Foreskin melanocyte (primary cell): ENCODE measurements at places on chromosomes 3 and 15.

GRCh38 chr3:43378066-43378935 is 92.0 kb downstream of the SNRK start:
- DNase-seq, result no peak

DNA sequence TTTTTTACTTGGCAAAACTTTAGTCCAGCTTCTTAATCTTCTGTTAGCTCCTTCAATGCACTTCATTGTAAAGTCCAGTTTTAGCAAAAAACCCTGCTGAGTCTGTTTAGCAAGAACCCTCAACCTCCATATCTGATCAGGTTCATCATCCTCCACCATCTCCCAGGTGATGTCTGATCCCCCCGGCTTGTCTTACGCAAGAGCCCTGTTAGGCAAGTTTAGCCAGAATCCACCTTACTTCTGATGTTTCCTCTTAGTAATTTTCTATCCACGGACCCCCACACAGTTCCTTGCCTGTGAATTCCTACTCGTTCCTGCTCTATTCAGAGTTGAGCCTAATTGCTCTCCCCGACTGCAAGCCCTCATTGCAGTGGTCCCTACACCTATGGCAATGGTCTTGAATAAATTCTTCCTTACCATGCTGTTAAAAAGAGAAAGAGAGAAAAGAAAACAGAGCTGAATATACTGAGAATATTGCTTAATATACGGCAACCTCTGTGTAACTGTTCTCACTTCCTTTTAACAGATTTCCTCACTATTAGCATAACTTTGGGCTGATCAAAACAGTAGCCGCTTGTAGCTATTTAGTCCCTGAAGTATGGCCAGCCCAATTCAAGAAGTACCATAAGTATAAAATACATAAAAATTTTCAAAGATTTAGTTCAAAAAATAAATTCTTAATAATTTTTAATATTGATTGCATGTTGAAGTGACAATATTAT is 78.7 kb upstream of the MME start:
- no peak for DNase-seq

- no peak for DNase-seq
These were observed 7.5 kb downstream of the CSTA start for GRCh38 chr3:122332551-122332950.

DNA sequence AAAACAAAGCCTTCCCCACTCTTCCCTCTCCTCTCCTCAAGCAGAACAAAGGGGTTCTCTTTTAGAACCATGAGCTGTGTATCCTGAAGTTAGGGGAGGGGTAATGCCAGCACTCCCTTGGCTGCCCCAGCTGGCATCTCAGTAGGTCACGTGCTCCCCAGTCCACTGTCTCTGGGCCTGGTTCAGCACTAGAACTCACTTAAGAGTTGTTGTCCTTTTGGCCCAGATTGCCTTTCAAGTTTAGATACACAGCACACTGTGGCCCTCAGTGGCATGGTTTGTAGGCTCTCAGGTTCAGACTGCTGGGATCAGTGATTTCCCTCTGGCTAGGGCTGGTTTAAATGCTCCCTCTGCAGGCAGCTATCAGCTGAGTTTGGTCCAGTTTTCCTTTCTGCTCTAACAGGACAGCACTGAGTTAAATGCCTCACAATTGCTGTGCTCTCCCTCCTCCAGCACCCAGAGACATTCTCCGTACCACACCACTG is 188.4 kb upstream of the ST8SIA2 start:
- peak; percentile 63 for DNase-seq

GRCh38 chr15:38377636-38378035 is 76.3 kb upstream of the FAM98B start:
- no peak for DNase-seq

DNA sequence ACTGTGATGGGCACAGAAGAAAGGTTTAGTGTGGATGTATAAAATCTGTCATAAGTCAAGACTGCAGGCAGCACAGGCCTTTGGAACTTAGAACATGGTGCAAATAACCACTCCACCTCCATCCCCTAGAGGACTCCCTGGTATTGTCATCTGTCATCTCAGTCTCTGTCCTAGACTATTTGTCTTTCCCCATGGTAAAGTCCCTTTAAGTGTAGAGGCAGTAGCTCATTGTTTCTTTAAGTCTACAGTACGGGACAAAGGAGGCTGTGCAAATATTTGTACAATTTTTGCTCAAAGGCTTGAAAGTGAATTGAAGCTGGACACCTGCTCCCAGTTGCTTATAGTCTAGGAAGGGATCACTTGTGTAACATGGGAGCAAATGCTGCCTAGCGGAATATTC is 3.2 kb upstream of the PXYLP1 start:
- no peak for DNase-seq

GRCh38 chr3:100299016-100299415 is 35.5 kb upstream of the NIT2 start:
- no peak for DNase-seq

GRCh38 chr3:145089337-145089736 is 1071.6 kb downstream of the PLOD2 start:
- DNase-seq, result no peak
